Esophagus squamous epithelium (tissue), 5 donors: ENCODE measurements at places on chromosomes 3 and 15.

- DNase-seq: no peak
Observed at GRCh38 chr3:124887177-124887931, at the start of gene ITGB5. Gene ITGB5, minus strand, starts transcription at chr3:124887365. Its CDS starts 365 bp downstream, at chr3:124887000.

DNA sequence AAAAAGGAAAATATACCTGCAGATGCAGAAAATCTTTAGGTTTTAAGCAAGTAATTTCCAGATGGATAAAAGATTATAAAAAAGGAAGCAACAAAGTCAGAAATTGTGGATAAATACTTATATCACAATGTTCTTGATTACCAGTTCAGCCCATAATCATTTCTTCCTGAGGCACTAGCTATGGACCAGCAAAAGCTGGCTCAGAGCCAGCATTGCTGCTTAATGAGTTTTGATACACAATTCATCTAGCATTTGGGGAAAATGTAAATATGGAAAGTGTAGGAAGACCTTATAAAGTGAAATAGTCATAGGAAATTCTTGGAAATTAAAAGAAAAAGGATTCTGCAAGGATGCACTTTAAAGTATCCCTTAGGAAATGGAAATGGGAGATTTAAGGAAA is 168.3 kb upstream of the GBE1 start:
- no peak for DNase-seq

GRCh38 chr3:175346573-175347356 is 487.6 kb downstream of the NAALADL2 start:
- no peak for DNase-seq

- DNase-seq: no peak
Observed at GRCh38 chr15:22963641-22964040, 16.5 kb downstream of the CYFIP1 start.

DNA sequence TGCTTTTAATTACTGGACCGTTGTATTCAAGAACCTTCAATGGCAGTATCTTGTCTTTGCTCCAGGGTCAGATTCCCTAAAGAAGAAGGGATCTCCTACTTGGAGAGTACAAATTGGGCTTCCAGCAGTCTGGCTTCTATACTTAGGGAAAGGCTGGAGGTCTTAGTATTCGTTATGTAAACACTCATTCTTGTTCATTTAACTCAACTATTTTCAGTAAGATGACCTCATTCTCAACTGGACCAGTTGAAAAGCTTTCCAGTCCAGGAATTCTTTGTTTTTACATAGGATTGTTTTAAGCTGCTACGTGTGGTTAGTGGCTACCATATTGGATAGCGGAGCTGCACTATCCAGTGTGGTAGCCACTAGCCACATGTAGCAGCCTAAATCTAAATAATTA is 4.6 kb downstream of the SENP5 start:
- no peak for DNase-seq

DNA sequence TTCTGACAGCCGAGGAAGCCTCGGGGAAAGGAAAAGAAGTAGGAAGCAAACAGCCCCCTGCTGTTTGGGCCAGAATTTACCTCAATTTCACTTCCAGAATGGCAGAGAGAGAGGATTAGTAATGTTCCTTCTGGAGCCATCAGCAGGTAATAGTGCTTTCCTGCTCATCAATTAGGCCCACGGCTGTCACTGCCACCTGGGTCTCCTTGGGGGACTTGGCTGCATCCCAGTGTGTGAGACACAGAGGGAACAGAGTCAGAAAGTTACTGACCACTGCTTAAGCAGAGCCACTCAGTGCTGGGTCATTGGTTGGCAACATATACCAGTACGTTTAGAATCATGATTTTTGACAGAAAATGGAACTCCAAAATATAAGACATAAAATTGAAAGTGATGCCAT is 397.0 kb downstream of the EPHA3 start:
- DNase-seq: no peak

- no peak for DNase-seq
Observed at GRCh38 chr3:101966226-101966625, 116.9 kb downstream of the NFKBIZ start.

- no peak for DNase-seq
Observed at GRCh38 chr3:49349348-49350114, 8.6 kb downstream of the GPX1 start.

GRCh38 chr3:31284776-31285175 is 247.9 kb upstream of the STT3B start:
- no peak for DNase-seq

- DNase-seq: no peak
Observed at GRCh38 chr3:23496165-23496564, 293.0 kb downstream of the UBE2E2 start.

DNA sequence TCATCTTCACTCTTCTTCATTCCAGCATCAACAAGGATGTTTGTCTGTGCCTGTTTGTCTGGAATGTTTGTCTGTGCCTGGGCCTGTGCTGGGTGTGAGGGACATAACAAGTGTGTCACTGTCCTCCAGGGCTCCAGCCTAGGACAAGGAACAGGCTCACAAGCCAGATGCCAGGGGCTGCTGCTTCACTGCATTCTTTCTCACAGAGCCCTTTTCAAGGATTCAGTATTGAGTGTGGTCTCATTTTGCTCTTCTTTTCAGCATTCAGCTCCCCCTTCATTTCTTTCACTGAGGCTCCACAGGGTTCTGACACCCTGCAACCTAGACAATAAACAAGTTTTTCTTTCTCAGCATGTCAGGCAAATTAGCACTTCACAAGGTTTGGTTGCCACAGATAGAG is 43.6 kb upstream of the KY start:
- no peak for DNase-seq

DNA sequence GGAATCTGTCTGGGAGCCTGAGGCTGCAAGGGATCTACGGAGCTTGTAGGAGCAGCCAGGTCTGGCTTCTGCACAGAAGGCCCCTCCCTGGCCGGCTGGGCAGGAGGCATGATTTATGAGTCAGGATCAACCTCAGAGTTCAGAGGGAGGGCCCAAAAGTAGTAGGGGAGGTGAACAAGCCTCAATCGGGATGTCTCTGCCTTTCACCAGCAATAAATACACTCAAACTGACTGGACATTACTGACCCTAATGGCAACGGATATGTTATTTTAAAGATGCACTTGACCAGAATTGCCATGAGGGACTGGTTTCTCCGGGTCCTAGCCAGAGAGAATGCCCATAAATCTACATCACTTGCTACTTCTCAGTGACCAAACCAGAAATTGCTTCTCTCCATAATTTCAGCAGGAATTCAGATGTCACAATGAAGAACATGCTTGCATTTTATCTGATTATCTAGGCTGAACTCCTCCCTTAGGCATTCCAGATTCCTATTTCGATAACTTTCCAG is 109.6 kb upstream of the LMOD3 start:
- DNase-seq: no peak

GRCh38 chr3:53837331-53837730 is 8.9 kb downstream of the CHDH start:
- no peak for DNase-seq

DNA sequence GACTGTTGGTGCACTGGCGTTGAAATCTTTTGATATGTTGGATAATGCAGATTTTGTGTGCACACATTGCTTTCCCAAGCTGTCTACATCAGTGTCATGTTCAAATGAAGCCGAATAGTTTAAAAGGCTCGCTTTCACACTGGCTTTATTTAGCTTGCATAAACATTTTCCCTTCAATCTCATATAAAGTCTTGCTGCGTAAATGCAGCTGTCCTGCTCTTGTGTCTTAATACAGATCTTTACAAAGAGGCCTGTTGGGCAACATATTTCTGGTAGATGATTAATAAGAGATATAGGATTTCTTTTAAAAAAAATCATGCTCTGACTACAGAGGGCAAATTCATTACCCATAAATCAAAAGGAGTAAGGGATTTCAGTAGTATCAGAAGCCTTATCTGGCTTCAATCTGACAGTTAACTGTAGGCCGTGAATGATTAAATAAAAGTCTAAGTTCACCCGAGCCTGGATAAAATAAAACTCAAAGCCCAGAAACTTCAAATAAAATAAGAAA is 937.2 kb downstream of the FHIT start:
- DNase-seq: no peak

GRCh38 chr15:83927704-83928391 is 273.9 kb downstream of the ADAMTSL3 start:
- DNase-seq: no peak

- DNase-seq: no peak
Observed at GRCh38 chr15:51846463-51847230, 17.2 kb downstream of the TMOD3 start.

GRCh38 chr3:132006605-132007204 is 28.1 kb downstream of the CPNE4 start:
- no peak for DNase-seq

- DNase-seq: no peak
Observed at GRCh38 chr3:67593761-67594234, 60.6 kb downstream of the SUCLG2 start.

- DNase-seq: no peak
Observed at GRCh38 chr3:105327662-105328337, 38.9 kb upstream of the ALCAM start.

- DNase-seq: no peak
Observed at GRCh38 chr3:177476495-177476894, 279.2 kb upstream of the TBL1XR1 start.

GRCh38 chr3:38327335-38328009 is 19.1 kb upstream of the XYLB start:
- DNase-seq: no peak

DNA sequence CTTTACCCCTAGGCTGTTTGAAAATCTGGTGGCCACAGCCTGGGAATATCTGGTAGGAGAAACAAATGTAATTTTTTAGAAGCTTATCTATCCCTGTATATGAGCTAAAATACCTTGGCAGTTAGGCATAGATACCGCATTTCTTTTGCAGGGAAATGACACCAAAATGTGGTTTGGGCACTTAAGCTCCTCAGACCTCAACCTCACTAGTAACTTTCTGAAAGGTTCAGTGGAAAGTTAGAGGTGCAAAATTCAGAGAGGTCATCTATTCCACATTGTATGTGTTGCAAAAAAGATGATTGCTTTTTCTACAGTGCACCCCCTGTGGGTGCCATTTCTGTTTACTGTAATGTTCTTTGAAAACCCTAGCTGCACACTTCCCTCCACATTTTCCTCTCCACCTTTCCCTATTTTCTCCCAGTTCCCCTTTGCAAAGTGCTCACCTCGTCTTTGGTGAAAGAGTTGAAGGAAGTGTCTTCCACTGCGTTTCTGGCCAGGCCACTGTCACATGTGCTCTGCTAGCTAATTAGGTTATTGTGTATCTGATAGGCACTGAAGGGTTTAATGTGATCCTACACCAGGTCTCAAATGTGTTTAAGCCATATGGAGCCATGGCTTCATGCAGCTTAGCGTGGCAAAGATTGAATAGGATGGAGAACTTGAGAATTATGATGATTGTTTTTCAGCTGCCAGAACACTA is 1.3 kb downstream of the SACM1L start:
- DNase-seq: no peak

GRCh38 chr3:100149713-100150415 is 35.6 kb upstream of the FILIP1L start:
- no peak for DNase-seq

- no peak for DNase-seq
Observed at GRCh38 chr15:29731865-29732264, 90.4 kb downstream of the TJP1 start.

DNA sequence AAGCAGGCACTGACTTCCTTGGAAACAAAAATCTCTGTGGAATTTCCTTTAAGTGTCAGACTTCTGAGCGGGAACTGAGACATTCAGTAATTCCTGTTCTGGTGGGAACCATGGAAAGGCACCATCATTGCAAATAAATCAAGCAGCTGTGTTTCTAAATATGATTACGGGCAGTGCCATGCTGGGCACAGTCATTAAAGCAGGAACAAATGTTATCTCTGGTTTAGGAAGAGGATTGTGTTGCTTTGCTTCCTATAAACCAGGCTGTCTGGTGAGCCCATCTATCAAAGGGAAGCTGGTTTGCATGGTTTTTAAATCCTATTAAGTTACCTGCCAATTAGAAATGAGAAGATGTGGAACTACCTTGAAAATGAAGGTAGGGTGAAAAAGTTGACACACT is 86.7 kb downstream of the EBLN2 start:
- no peak for DNase-seq

- DNase-seq: no peak
Observed at GRCh38 chr3:133404920-133405319, 5.1 kb downstream of the BFSP2 start.

DNA sequence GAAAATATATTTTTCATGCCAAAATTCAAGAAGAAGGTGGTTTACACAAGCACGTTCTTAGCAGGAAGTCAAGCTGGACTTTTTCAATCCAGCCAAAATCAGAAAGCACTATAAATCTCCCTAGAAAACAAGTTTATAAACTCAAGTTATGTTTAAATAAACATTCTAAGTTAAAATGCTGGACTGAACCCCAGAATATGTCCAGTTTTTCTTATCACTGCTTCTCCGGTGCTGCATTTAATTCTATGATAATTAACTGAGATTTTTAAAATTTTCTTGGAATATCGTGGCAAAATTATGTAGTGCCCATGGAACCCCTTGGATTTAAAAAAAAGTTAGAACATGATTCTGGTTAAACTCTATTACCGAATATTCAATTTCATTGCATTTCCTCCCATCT is 218.2 kb upstream of the MDFIC2 start:
- no peak for DNase-seq

DNA sequence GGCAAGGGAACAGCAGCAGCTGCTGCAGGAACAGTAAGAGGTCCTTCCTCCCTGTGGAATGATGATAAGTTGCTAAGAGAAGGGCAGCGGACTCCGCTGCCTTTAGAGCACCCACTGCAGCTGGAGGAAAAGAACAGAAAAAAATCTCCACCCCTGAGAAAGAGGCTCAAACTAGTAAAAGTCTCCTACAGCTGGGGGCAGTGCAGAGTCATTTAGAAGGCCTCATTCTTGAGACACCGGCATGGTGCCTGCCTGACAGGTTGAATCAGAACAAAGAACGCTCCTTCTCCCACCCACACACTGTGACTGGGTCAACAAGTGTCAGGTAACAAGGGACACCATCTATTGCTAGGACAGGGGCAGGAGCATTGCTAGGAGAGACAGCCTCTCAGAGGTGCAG is 188.4 kb downstream of the ABHD5 start:
- DNase-seq: no peak

DNA sequence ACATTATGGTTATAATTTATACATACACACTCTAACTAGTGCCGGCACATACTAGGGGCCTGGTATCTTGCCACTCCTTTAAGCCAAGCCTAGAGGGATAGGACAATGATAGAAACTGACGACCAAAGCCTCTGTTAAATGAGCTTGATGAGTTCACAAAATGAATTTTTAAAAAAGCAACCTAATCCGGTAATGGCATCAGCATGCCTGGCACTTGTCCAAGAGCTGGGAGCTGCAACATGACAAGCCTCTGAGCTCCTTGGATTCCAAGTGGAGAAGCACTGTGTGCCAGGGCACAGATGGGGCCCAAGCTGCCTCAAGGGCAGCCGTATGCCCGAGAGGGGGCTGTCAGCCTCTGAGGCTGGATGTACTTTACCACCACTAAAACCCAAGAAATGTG is 9.7 kb downstream of the ETV5 start:
- DNase-seq: no peak

GRCh38 chr3:67380118-67380517 is 274.3 kb downstream of the SUCLG2 start:
- no peak for DNase-seq

GRCh38 chr3:177608443-177608842 is 411.2 kb upstream of the TBL1XR1 start:
- no peak for DNase-seq

- DNase-seq: no peak
Observed at GRCh38 chr3:17820704-17821103, 78.3 kb upstream of the TBC1D5 start.

GRCh38 chr15:98146031-98146820 is 185.7 kb downstream of the ARRDC4 start:
- no peak for DNase-seq
